ENCODE measurements at places on chromosomes 2 and 18. TPM values are rescaled to one million over a fixed set of nuclear protein-coding genes. Genes with fewer than 3 reads are reported as not detected.

- H3K27me3 ChIP-seq, result no peaks in the 10 kb centered on the region
- peak within 1 kb of the TSS; percentile 92 for H3K27ac ChIP-seq
- H3K4me3 ChIP-seq, result peak within 1 kb of the TSS; percentile 76
- H3K4me1 ChIP-seq, result no peaks in the 10 kb centered on the region
- H3K36me3 ChIP-seq, result no peaks in the 10 kb centered on the region
Observed at GRCh38 chr18:57803103-57803969, at the start of gene ATP8B1. ATP8B1 (minus strand) TSS chr18:57803315; CDS start chr18:57731807, 71,508 bp downstream.

The FEV gene
- not detected for total RNA-seq

The VSNL1 gene
- 0.80 TPM for total RNA-seq

The GCKR gene
- total RNA-seq, result 1.8 TPM

The ANKRD29 gene
- total RNA-seq, result 9.9 TPM

The MRO gene
- total RNA-seq, result 0.59 TPM

DNA sequence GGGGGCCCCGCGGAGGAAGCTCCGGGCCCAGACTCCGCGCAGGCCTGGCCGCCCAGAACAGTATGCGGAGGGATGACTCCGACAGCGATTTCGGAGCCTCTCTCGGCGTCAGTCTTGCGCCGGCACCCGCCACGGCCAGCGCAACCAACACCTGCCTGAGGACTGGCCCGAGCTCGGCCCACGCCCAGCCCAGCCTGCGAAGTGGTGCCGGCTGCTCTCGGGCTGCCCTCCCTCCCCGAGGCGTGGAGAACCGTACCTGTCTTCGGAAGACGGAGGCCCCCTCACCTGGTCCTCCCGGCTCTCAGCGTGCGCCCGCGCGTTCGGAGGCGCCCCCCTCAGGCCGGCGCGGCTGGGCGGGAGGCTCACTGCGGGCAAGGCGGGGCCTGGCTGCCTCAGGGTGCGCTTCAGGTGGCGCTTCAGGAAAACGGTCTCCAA lies at the start of gene M1AP:
Gene M1AP, minus strand, starts transcription at position 322 of the 435 bp plus-strand sequence. CDS start 8,055 bp downstream, outside the sequence.
- H3K27me3 ChIP-seq, result peaks cover 13% of the 10 kb centered on the region
- DNase-seq, result no peak
- H3K36me3 ChIP-seq, result no peaks in the 10 kb centered on the region
- no peak within 1 kb of the TSS for H3K27ac ChIP-seq
- H3K4me3 ChIP-seq, result peak within 1 kb of the TSS; percentile 62

- DNase-seq, result no peak
- H3K36me3 ChIP-seq, result no peaks in the 10 kb centered on the region
- H3K4me1 ChIP-seq, result no peaks in the 10 kb centered on the region
- no peak overlapping the region for H3K27ac ChIP-seq
- no peaks in the 10 kb centered on the region for H3K27me3 ChIP-seq
Observed at GRCh38 chr18:2559249-2559648, 12.1 kb downstream of the METTL4 start.

GRCh38 chr2:217338306-217338916 lies 478.5 kb upstream of the TNP1 start:
- DNase-seq, result no peak
- H3K4me1 ChIP-seq, result no peaks in the 10 kb centered on the region
- no peak overlapping the region for H3K4me3 ChIP-seq
- H3K27ac ChIP-seq, result no peak overlapping the region
- no peaks in the 10 kb centered on the region for H3K27me3 ChIP-seq
- H3K36me3 ChIP-seq, result no peaks in the 10 kb centered on the region

DNA sequence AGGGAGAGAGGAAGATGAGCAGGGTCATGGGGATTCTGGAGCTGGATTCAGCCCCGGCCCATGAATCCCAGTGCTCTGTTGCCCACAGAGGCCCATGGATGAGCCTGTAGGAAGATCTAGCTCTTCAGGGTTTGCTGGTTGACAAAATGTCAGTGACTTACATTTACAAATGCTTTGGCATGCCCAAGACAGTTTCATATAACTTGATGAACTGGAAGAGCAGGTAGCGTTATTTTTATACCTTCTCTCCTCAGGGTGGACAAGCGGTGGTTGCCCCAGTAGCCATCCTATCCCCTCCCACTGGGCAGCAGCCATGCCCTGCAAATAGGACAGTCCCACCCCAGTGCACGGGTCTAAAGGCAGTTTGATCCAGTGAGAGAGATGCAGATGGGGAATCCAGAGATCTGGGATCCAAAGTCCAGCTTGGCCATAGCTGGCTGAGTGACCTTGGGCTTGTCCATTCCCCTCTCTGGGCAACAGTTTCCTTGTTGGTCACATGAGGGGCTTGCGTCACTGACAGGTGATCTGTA lies 21.5 kb upstream of the KCNK3 start:
- no peaks in the 10 kb centered on the region for H3K4me1 ChIP-seq
- no peak overlapping the region for H3K4me3 ChIP-seq
- no peak for DNase-seq
- H3K27ac ChIP-seq, result no peak overlapping the region
- no peaks in the 10 kb centered on the region for H3K36me3 ChIP-seq

DNA sequence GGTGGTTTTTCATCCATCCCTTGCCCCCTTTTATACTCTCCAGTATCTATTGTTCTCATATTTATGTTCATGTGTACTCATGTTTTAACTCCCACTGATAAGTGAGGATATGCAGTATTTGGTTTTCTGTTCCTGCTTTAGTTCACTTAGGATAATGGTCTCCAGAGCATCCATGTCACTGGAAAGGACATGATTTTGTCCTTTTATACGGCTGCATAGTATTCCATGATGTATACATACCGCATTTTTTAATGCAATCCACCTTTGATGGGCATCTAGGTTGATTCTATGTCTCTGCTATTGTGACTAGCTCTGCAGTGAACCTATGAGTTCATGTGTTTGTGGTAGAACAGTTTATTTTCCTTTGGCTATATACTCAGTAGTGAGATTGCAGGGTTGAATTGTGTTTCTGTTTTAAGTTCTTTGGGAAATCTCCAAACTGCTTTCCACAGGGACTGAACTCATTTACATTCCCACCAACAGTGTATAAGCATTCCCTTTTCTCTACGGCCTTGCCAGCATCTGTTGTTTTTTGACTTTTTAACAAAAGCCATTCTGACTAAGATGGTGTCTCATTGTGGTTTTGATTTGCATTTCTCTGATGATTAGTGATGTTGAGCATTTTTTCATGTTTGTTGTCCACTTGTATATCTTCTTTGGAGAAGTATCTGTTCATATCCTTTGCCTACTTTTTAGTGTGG lies 420.2 kb downstream of the THSD7B start:
- H3K27ac ChIP-seq, result no peak overlapping the region
- H3K4me1 ChIP-seq, result no peaks in the 10 kb centered on the region
- no peaks in the 10 kb centered on the region for H3K36me3 ChIP-seq

- H3K4me3 ChIP-seq, result no peak overlapping the region
- no peaks in the 10 kb centered on the region for H3K27me3 ChIP-seq
- DNase-seq, result no peak
- H3K27ac ChIP-seq, result peak overlapping the region; percentile 48
- H3K36me3 ChIP-seq, result no peaks in the 10 kb centered on the region
Observed at GRCh38 chr2:119744335-119744939, 15.3 kb upstream of the PTPN4 start.

The HOXD11 gene
- not detected for total RNA-seq

DNA sequence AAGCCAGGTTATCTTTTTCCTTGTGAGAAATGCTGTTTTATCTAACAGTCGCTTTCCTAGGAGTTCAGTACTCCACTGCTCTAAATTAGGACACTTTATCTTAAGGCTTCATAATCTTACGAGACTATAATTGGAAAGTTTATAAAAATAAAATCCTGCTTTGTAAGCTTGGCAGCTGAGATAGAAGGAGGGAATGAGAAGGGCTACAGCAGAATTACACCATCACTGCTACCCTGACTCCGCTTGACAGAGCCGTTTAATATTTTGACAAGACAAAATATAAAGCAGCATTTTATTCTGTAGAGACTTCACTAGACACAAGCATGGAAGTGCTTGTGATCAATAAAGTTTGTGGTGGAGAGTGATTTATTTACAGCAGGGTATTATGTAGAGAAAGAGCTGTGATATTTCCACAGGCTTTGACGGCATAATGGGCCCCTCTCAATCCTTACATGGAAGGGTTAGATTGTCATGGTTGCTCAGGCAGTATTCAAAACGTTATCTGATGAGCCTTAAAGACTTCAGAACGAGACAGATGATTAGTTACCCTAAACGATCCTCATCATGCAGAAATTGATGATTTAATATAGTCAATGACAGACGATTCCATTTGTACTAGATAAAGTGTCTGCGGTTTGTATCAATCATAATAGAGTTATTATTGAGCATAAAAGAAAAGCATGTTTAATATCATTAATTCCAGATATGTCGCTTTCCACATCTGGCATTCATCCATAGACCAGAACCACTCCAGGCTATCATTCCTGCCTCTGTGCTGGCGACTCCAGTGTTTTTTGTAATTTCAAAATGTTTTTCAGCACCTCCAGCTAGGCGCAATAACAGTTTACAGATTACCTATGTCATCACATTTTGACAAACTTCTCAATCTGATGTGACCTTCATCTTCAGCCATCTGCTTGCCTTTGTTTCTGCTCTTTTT lies 242.2 kb downstream of the FIGN start:
- no peak for DNase-seq
- no peak overlapping the region for H3K27ac ChIP-seq
- H3K4me1 ChIP-seq, result no peaks in the 10 kb centered on the region
- H3K27me3 ChIP-seq, result no peaks in the 10 kb centered on the region
- no peaks in the 10 kb centered on the region for H3K36me3 ChIP-seq

The BMP10 gene
- not detected for total RNA-seq

- no peaks in the 10 kb centered on the region for H3K27me3 ChIP-seq
- H3K36me3 ChIP-seq, result no peaks in the 10 kb centered on the region
- H3K4me1 ChIP-seq, result no peaks in the 10 kb centered on the region
- no peak overlapping the region for H3K4me3 ChIP-seq
- H3K27ac ChIP-seq, result no peak overlapping the region
Observed at GRCh38 chr2:209985874-209986273, 16.6 kb upstream of the RPE start.

DNA sequence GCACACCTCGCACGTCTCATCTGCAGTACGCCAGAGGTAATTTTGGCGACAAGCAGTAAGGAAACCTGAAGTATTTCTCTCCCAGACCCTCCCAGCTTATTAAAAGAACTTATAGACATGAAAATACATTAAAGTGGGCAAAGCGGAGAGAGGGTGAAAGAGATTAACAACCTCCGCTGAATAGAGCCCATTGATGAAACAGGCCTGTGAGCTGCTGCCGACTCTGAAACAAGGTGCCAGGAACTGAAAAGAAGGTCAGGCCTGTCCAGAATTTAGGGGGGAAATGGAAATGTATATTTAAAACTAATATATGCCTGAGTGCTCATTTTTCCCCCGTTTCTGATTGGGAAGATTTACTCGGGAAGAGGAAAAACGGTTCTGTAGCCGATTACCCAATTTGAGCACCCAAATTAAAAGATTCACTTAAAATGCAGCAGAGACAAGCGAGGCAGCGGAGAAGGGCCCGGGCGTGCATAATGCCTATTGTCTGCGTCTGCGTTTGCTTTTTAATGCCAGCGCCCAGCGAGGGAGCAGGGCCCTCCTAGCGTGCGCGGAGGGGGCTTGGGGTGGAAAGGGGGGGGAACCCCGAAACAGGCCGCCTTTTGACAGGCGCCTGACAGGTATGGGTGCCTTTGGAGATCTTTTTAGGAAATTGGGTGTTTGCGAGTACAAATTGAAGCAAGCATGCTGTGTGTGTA lies 316.2 kb downstream of the GBX2 start:
- H3K4me3 ChIP-seq, result no peak overlapping the region
- H3K4me1 ChIP-seq, result no peaks in the 10 kb centered on the region
- H3K27me3 ChIP-seq, result no peaks in the 10 kb centered on the region
- DNase-seq, result no peak

DNA sequence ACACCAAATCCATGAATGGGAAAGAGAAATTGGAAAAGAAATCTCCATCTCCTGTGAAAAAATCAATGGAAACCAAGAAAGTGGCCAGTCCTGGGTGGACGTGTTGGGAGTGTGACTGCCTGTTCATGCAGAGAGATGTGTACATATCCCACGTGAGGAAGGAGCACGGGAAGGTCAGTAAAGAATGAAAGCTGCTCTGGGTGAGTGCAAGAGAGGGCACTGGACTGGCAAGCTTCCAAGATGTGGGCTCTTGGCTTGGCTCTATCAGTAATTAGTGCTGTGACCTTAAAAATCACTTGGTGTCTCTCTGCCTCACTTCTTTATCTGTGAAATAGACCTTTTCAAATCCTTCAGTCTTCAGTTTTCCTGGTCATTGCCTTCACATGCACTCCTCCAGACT lies 89.0 kb downstream of the ZNF532 start:
- H3K27ac ChIP-seq, result no peak overlapping the region
- H3K36me3 ChIP-seq, result no peaks in the 10 kb centered on the region
- H3K4me3 ChIP-seq, result no peak overlapping the region
- H3K27me3 ChIP-seq, result no peaks in the 10 kb centered on the region
- H3K4me1 ChIP-seq, result no peaks in the 10 kb centered on the region
- no peak for DNase-seq

DNA sequence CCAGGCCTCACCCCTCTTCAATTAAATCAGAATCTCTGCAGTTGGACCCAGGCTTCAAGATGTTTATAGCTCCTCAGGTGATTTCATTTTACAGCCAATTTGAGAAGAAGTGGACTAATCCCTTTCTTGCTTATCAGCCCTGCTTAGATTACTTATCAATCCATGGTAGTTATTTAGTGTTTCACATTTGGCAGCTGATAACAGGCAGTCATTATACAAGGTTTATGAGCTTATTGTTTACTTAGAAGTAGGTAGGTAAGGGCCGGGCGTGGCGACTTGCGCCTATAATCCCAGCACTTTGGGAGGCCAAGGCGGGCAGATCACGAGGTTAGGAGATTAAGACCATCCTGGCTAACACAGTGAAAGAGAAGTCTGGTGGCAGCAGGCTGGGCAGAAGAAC lies 237.5 kb downstream of the CTNNA2 start:
- H3K27me3 ChIP-seq, result no peaks in the 10 kb centered on the region
- H3K4me3 ChIP-seq, result no peak overlapping the region
- H3K36me3 ChIP-seq, result no peaks in the 10 kb centered on the region
- DNase-seq, result no peak

DNA sequence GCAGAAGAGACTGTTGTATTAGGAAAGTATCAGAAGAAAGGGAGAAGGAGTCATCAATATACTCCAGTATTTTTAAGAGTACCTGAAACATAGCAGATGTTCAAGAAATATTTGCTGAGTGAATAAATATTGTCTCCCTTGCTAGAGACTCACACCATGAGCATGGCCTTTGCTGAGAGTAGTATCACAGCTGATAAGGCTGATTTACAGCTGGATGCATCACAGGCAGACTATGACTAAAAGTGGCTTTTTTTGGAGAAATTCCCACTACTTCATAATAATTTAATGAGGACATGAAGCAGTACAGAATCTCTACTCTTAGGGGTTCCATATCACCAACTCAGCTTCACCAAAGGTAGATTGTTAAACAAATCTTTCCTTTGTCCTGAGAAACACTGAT lies 373.3 kb downstream of the RBM43 start:
- no peaks in the 10 kb centered on the region for H3K36me3 ChIP-seq
- H3K27me3 ChIP-seq, result no peaks in the 10 kb centered on the region
- H3K4me3 ChIP-seq, result no peak overlapping the region
- no peak for DNase-seq
- H3K27ac ChIP-seq, result no peak overlapping the region

The MAPRE3 gene
- 19.9 TPM for total RNA-seq

All from breast epithelium (tissue), 4 donors.